Heart right ventricle (tissue), 16 donors: ENCODE measurements at places on chromosomes 6 and 20. TPM values are rescaled to one million over a fixed set of nuclear protein-coding genes. Genes with fewer than 3 reads are reported as not detected.

GRCh38 chr20:29299811-29300578, 1957.5 kb upstream of the DEFB115 start:
- H3K4me3 ChIP-seq = no peak overlapping the region
- H3K27ac ChIP-seq = no peak overlapping the region
- H3K27me3 ChIP-seq = peaks cover 8% of the 10 kb centered on the region
- H3K36me3 ChIP-seq = no peaks in the 10 kb centered on the region
- no peaks in the 10 kb centered on the region for H3K4me1 ChIP-seq

GRCh38 chr20:48007351-48007750, 222.1 kb upstream of the SULF2 start:
- no peaks in the 10 kb centered on the region for H3K4me1 ChIP-seq
- H3K27ac ChIP-seq = no peak overlapping the region
- H3K36me3 ChIP-seq = no peaks in the 10 kb centered on the region
- H3K4me3 ChIP-seq = no peak overlapping the region
- no peak for DNase-seq

DNA sequence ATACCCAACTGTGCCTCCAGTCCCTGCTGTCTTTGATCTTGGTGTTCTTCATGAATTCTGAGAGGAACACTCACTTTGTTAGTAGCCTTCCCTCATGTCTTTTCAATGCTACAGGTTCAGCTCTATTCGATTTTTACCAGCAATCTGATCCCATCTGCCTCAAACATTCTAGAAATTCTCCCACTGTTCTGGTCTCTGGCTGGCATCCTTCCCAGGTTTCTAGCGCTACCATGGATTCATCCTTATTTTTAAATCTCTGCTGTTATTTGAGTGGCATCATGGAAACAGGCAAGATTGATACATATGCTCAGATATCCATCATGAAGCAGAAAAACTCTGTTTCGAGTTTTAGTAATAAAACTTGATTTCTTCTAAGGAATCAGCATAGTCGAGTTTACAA, 94.8 kb downstream of the GRM1 start:
- H3K4me1 ChIP-seq = no peaks in the 10 kb centered on the region
- H3K27ac ChIP-seq = no peak overlapping the region
- H3K27me3 ChIP-seq = no peaks in the 10 kb centered on the region
- no peak for DNase-seq
- no peak overlapping the region for H3K4me3 ChIP-seq
- no peaks in the 10 kb centered on the region for H3K36me3 ChIP-seq

The PPIL1 gene
- total RNA-seq = 51.9 TPM

The PHACTR3 gene
- 3.0 TPM for total RNA-seq

- H3K36me3 ChIP-seq = no peaks in the 10 kb centered on the region
- H3K27ac ChIP-seq = no peak overlapping the region
- DNase-seq = no peak
- H3K4me3 ChIP-seq = no peak overlapping the region
- H3K4me1 ChIP-seq = no peaks in the 10 kb centered on the region
Measured at GRCh38 chr20:23404196-23404595, 17.1 kb downstream of the NAPB start.

DNA sequence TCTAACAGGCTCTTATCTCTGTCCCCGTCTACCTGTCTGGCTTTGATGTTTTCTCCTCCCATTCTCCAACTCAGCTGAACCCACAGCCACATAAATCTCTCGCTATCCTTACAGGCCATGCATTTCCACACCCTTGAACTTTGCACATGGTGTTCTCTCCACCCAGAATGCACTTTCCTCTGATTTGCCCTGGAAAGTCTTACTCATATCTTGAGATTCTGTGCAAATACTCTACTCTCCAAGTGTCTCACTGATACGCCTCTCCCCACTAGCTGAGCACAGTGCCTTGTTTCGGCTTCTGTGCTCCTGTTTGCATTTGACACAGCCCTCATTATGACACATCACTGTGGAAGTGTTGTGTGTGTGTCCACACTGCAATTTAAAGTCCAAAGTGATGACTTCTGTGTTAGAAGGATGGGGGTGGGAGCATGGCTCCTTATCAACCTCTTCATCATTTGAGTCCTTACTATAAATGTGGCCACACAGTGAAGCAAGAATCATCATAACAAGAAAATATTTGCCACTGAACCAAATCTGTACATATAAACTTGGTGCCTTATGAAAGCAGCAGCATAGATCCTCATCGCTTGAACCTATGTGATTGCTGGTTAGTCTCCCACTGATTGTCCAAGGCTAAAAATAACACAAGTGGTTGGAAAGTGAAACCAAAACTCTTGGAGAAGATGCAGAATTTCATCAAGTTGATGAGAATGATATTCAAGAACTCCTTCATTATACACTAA, 5.5 kb upstream of the PRELID3B start:
- H3K27me3 ChIP-seq = peaks cover 5% of the 10 kb centered on the region
- no peak overlapping the region for H3K27ac ChIP-seq
- peaks cover 10% of the 10 kb centered on the region for H3K4me1 ChIP-seq

DNA sequence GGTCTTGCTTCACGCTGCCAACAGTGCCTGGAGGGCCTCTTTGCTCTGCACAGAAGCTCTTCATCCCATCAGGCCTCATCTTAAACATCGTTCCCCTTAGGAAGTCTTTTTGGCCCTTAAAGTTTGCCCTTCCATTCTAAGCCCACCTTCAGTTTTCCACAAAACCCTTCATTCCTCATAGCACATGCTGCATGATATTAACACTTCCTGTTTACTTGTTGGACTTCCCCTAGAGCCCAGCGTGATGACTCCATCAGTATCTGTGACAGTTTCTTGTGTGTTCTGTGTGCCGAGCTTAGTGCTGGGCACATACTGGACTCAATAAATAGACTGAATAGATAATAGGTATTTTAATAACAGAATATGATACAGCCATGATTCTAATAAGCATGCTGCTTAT, 2.2 kb downstream of the NT5DC1 start:
- H3K27ac ChIP-seq = no peak overlapping the region
- H3K4me3 ChIP-seq = no peak overlapping the region
- H3K36me3 ChIP-seq = no peaks in the 10 kb centered on the region
- H3K4me1 ChIP-seq = peaks cover 53% of the 10 kb centered on the region
- no peak for DNase-seq

GRCh38 chr20:53757472-53757913, 163.9 kb upstream of the ZNF217 start:
- H3K4me1 ChIP-seq = no peaks in the 10 kb centered on the region
- H3K4me3 ChIP-seq = no peak overlapping the region
- no peaks in the 10 kb centered on the region for H3K27me3 ChIP-seq

DNA sequence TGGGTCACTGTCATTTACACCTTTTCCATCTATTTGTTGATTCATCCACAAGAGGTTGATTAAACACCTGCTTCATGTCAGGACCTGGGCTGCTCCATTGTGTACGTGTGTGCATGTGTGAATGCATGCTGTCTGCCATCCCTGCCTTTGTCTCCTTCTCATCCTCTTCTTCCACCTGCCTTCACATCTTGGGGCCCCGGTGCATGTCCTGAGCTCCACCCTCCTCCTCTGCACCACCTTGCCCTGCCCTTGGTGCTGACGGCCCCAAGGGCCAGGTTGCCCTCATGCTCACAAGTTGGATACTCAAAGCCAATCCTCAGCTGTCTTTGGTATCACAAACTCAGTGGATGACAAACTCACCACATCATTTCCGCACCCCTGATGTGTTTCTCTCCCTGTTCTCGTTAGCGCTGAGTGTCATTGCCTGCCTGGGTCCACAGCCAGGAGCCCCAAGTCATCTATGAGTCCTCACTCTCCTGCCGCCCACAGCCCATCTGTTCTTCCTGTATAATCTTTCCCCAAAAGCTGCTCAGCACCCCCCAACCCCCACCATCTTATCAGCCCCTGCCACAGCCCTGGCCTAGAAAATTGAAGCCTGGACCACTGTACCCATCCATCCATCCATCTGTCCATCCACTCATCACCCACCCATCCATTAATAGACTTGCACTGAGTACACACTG, 85.0 kb downstream of the SRC start:
- no peaks in the 10 kb centered on the region for H3K4me1 ChIP-seq
- no peak for DNase-seq
- no peaks in the 10 kb centered on the region for H3K36me3 ChIP-seq
- H3K27ac ChIP-seq = no peak overlapping the region
